ENCODE measurements at places on chromosomes 1 and 21.

- DNase-seq, result no peak
Measured at GRCh38 chr1:26582053-26582835, 52.7 kb downstream of the RPS6KA1 start.

GRCh38 chr1:63320022-63320721 is 2.2 kb upstream of the FOXD3 start:
- DNase-seq, result no peak

DNA sequence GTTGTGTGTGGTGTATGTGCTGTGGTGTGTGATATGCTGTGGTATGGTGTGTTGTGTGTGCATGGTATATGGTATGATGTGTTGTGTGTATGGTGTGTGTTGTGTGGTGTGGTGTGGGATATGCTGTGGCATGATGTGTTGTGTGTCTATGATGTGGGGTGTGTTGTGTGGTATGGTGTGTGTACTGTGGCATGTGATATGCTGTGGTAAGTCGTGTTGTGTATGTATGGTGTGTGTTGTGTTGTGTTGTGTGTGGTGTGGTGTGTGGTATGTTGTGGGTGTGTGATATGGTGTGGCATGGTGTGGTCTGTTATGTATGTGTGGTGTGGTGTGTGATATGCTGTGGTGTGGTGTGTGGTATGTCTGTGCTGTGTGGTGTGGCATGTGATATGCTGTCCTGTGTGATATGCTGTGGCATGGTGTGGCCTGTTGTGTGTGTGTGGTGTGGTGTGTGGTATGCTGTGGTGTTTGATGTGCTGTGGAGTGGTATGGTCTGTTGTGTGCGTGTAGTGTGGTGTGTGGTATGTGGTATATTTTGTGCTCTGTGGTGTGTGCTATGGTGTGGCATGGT is 318.0 kb downstream of the PTPRU start:
- DNase-seq, result no peak

DNA sequence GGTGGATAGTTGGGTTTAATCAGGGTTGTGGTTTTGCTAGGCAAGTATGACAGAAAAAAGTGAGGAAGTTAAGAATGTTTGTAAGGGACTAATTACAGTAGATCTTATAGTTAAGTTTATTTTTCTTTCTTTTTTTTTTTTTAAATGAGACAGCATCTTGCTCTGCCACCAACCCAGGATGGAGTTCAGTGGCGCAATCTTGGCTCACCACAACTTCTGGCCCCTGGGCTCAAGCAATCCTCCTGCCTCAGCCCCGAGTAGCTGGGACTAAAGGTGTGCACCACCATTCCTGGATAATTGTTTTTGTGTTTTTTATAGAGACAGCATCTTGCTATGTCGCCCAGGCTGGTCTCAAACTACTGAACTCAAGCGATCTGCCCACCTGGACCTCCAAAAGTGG is 41.7 kb downstream of the EYA3 start:
- no peak for DNase-seq

- DNase-seq, result no peak
Measured at GRCh38 chr1:240352769-240353168, 259.2 kb downstream of the GREM2 start.

DNA sequence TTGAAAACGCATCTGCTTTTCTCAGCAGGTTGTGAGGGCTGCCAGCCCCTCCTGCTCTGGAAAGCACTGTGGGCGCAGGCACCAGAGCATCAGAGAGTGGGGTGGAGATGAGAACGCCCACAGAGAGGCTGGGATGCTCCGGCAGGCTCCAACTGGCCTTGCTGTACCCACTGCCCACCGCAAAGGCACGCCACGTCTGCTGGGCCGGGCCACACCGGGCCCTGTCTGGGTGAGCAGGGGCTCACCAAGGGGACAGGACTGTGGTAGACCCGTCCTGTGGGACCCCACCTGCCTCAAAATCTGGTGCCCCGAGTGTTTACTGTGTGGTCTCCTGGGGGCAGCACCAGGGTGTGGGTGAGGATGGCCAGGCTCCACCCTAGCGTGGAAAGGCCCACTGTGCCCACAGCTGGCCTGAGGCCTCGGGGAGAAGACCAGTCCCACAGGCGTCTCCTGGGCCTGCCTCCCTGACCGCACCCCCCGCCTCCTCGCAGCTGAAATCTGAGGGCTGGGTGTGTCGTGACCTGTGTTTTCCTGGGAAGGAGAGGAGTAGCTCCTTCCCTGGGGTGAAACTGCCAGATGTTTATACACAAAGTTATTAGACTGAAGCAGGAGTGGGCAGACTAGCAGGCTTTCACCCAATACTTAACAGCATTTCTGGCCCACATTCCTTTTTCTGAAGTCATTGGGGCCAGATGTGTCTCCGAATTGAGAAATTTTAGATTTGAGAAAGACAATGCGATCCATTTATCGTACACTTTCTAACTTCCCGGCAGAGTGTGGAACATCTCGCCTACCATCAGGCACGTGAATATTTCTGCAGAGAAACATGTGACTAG is 53.8 kb downstream of the STUM start:
- no peak for DNase-seq

DNA sequence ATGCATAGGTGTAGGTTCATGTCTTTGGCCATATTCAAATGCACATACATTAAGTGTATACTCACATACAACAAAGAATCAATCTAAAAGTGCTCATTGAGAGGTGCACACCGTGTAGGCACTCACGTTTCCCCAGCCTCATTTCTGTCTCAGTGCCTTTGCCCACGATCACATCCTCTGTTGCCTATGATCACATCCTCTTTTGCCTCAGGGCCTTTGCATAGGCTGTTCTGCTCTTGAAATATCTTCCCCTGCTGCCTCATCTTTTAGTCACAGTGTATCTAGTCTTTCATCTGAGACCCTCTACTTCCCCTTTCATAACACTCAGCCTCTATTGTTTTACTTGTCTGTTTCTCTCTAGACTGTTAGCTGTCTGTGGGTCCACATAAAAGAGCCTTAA is 69.3 kb downstream of the FOXD2 start:
- DNase-seq, result no peak

GRCh38 chr1:28540651-28541050 is 12.2 kb upstream of the TRNAU1AP start:
- DNase-seq, result no peak

DNA sequence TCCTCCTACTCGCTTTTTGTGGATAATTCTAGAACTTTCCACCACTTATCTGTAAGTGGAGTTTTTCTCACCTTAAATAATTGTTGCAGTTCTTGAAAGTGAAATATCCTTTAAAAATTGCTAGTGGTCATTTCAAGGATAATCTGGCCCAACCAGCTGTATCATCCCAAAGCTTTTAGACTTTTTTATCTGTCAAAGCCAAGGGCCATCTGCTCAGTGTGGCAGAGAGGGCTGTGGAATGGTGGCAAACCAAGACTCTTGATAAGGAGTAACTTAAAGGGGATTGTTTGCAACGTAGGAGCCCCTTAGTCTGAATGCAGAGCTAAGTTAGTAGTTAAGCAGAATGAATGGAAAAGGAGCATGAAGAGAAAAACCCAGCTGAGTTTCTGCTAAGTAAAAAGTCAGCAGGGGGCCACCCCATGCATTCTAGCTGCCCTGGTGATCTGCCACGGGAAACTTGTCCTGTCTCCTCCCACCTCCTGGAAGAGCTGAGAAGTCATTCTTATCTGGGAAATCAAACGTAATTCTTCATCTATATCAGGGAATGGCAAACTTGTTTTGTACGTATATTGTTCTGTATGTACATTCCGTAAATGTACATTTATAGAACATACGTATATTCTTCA is 169.3 kb downstream of the PRDM2 start:
- peak; percentile 40 for DNase-seq

- DNase-seq, result no peak
Measured at GRCh38 chr1:26799479-26800142, 11.9 kb downstream of the PIGV start.

- DNase-seq, result no peak
Measured at GRCh38 chr21:44552136-44552535, 831 bp upstream of the KRTAP10-2 start.

- DNase-seq, result no peak
Measured at GRCh38 chr1:162918151-162918754, 57.3 kb upstream of the CCDC190 start.

DNA sequence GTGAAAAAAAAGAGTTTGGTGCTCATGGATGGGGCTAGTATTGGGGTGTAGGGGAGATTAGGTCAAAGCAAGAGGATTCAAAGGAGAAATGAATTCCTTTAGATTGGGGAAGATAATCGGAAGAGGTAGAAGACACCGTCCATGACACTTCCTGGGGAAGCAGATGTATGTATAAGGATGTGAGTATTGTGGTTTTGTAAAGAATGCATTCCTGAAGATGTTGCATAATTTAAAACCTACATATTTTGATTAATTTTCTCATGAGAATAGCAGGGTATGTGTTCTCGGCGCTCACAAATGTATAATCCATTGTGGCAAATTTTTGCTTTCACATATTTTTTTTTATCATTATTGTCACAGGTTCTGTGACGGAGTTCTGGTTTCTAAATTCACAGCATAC is 5.5 kb upstream of the LGALS8 start:
- no peak for DNase-seq

- no peak for DNase-seq
Measured at GRCh38 chr1:25046194-25046532, 116.1 kb upstream of the RUNX3 start.

GRCh38 chr1:43757343-43758053 is 50.2 kb downstream of the ST3GAL3 start:
- no peak for DNase-seq

DNA sequence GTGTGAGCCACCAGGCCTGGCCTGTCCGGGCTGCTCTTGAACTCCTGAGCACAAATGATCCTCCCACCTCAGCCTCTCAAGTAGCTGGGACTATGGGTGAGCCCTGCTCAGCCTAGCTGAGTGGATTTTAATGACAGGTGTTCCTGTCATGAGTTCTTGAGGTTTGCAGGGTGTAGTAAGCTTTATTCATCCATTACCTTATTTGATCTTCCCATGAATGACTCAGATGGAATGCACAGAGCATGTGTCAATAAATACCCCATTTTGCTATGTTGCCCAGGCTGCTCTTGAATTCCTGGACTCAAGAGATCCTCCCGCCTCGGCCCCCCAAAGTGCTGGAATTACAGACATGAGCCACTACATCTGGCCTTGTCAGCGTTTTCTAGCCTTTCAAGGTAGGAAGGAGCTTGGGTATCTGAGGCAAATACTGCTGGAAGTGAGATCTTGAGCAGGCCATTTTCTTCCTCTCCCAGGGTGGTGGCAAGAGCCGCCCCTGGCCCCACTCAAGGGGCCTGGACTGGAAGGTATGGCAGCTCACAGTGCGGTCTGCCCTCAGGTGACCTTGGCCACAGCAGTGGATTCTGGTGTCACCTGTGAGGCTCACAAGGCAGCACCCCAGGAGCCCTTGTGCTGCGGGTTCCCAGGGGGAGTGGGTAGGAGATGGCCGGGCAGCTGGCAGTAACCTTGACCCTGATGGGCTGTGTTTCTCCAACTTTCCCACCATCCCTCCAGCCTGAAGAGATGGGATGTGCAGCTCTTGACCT is 20.0 kb downstream of the PIK3CD start:
- DNase-seq, result no peak

DNA sequence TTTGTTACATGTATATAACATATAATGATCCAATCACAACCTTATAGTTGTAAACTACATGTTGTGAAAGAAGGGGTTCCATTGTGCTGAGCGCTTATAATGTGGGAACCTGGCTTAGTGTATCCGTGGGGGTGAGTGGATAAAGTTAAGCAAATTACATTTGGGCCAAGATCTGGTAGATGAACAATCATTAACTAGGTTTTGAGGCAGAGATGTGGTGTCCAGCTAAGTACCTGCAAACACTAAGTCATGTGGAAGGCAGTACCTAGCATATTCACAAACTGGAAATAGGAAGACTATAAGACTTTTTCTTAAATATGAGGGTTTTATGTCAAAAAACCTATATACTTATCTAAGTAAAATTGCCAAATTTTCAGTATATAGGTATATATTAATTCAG is 167.2 kb upstream of the PDE4B start:
- no peak for DNase-seq

GRCh38 chr1:15412175-15412800 is 2.6 kb downstream of the EFHD2 start:
- no peak for DNase-seq

DNA sequence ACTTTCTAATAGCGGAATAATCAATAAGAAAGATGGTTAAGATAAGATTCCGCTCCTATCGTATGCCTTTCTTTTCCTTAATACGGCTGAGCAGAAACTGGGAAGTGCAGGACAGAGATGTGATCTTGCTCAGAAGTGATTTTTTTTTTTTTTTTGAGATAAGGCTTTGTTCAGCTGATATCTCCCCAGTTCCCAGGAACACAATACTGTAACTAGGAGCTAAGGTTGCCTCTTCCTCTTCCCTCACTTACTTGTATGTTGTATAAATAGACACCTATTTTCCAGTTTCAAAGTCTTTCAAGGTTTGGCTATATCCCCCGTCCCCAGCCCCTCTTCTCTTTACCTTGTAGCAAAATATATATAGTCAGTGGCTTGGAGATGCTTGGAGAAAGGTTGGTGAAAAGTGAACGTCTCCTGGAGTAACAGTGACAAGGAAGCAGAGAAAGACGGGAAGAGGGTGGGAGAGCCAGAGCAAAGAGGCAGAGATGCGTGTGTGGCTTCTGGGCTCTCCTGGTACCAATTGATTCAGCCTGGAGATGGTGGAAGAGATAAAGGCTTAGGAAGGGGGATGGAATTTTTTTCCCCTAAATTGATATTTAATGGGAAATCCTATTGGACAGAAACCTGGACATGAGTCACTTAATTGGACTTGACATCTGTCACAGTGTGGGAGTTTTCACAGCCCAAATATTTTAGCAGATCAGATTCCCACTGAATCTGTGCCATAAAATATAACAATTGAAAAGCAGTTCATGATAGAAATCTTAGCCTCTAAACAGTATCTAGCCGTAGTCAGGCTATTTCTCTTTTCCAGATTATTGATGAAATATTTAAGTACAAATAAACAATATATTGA is at the start of gene NHLH2:
NHLH2 (minus strand) TSS at position 522 of the 856 bp plus-strand sequence. CDS start 2,754 bp downstream, outside the sequence.
- DNase-seq, result no peak

- no peak for DNase-seq
Measured at GRCh38 chr1:159009704-159010361, at the start of gene IFI16. Gene IFI16 (plus strand): TSS chr1:159009907. CDS start chr1:159014681, 4,774 bp downstream.

DNA sequence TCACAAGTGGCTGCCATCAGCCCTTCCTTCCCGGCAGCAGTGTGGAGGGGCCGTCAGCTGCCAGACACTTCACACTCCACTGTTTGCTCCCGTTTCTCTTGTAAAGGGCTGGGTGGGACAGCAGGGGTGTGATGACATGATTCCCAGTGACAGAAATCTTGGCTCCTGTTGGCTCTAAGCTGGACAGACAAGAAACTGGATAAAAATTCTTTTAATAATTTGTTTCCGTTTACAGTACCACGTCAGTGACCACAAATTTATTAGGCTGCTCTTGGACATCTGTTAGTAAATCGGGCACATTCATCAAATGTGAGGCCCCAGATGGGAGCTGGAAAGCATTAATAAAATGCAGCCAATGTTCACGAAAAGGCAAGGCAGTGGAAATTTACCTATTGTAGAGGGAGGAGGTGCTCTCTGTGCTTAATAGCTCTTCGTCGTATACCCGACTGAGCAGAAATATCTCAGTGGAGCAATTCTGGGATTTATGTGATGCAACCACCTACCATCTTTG is 353.7 kb upstream of the GREM2 start:
- no peak for DNase-seq

GRCh38 chr1:245688536-245689453 is 534.0 kb downstream of the KIF26B start:
- DNase-seq, result no peak
